SJSA1 (cell line): ENCODE measurements at places on chromosomes 6 and 20.
A peak's percentile ranks its signal among the peaks of the same experiment; 100 is the strongest.

GRCh38 chr6:7769702-7770101, 43.8 kb downstream of the BMP6 start:
- no peak for DNase-seq

DNA sequence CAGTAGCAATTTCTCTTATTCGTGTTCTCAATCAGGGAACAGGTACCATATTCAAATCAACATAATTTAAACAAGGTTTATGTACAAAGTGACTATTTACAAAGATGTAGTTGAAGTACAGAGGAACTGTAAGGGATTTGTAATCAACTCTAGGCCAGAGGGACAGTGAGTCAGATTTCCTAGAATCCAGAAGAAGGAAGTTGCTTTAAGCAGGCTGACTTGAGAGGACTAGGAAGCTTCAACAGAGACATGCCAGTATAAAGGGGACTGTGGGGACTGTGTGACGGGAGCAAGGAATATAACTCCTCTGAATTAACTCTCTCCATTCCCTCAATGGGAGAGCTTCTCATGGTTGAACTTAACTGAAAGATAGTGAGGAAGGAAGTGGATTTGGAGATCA, 427.4 kb upstream of the JAG1 start:
- no peak for DNase-seq

DNA sequence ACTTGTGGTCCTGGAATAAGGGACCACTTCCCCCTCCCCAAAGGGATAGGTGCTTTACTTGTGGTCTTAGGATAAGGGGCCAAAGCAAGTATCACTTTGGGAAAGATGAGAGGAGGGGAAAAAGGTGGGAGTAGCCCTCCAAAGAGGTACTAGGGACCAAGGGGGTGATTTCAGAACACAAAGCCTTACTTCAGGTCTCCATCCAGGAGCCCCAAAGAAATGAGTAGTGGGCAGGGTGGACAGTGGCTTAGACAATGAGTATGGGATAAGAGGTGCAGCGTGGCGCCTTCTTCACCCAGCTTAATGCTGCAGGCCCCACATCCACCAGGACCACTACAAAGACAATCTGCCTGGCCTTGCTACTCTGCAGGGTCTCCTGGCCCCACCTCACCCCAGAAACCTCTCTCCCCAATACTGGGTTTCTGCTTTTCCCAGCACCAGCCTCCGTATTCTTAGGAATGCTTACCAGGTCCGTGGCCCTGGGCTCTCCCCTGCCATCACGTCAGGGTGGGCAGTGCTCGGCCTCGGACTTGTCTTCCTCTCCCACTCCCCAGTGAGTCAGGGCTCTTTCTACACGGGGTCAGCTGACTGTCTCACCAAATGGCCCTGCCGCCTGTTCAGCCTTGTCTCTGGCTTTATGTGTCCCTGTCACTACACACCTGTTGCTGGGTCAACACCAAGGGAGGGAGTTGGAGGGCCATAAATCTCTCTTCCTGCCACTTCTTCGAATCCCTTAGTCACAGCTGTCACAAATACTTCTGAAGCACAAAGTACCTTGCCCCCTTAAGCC, 3.1 kb downstream of the NNAT start:
- DNase-seq: no peak

- no peak for DNase-seq
Measured at GRCh38 chr6:73857341-73857890, 161.4 kb downstream of the CD109 start.

GRCh38 chr20:41017448-41018042, 11.1 kb upstream of the TOP1 start:
- DNase-seq: no peak

DNA sequence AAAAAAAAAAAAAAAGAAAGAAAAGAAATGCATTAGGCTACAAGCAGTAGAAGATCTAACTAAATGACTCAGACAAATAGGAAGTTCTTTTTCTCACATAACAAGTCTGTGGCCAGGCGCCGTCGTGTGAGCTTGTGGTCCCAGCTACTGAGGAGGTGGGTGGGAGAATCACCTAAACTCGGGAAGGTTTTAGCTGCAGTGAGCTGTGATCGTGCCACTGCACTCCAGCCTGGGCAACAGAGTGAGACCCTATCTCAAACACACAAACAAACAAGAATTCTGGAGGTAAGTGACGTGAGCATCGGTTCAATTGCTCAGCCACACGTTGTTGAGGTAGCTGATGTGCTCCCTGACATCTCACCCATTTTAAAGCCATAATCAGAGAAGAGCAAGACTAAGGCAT, 37.9 kb upstream of the SLC23A2 start:
- no peak for DNase-seq

GRCh38 chr6:109300874-109301273, 81.4 kb downstream of the CD164 start:
- DNase-seq: no peak

DNA sequence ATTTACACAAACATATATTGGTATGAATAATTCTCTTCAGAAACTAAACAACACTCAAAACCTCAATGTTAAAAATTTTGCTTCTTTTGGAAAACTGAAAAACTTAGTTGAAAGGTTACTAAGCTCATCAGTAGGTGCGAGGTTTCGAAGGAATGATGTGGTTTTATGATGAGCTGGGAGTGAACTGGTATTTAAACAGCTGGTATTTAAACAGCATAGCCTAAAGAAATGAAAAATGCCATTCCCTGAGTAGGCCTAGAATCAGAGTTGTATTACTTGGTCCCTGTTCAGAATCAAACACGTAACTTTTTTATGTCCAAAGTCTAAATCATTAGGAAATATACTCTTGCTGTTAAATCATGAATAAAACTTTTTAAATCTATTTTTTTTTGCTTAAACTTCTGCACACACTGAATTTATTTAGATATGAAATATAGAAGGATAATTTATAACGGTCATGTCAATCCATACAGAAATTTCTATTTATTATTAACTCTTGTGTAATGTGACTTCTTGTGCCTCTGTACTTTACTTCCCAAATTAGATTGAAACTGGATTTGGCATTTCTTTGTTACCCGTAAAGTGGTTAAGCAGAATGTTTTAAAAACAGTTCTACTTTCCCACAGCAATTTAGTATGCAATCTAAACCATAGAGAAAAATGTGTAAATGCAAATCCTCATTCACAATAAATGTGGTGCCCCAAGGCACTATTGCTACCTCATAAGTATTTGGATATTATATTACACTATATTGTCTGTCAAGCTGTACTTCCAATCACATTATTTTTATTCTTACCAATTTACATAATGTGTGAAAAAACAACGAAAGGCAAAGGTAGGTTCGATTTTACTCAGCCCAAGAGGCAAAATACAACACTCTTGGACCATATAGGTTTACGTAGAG, 124.1 kb downstream of the HS3ST5 start:
- DNase-seq: no peak

DNA sequence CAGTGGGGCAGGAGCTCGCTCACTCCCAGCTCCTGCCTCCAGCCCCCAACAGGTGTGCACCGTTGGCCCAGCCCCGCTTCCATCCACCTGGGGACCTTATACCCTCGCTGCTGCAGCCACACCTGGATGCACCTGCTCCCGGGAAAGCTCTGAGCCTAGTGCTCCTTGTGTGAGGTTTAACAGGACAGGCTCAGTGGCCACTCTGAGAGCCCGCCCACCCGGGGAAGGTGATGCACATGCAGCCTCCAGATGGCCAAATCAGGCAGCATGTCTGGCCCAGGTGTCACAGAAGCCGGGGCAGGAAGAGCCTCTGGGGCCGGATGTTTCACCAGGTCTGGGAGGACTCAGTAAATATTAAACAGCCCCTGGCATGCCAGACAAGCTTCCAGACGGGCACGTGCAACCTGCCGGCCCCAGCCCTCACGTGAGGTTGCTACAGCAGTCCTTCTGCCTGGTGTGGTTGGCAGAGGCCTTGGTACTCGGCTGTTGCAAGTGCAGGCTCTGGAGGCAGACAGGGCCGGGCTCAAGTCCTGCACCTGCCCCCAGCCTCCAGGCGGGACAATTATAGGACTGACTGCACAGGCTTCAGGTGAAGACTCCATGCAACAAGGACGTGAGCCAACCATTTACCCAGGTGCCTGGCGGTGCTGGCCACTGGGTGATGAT, 66.9 kb downstream of the RIPOR3 start:
- no peak for DNase-seq

DNA sequence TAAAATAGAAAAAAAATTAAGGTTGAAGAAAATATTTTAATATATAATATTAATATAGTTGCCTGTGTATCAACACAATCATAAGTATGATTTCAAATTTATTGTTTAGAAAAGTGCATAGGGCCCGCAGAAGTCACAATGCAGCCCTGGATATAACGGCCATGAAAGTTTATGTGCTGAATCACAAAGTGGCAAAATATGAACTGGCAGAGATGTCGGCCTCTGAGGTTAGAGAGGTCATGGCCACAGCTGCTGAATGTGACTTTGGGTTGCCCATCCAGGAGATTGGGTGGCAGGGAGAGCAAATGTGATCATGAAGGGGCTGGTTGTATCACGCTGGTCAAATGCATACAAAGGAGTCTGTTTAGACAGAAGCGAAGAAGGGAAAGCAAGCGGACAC, 35.7 kb downstream of the COL11A2 start:
- DNase-seq: no peak

DNA sequence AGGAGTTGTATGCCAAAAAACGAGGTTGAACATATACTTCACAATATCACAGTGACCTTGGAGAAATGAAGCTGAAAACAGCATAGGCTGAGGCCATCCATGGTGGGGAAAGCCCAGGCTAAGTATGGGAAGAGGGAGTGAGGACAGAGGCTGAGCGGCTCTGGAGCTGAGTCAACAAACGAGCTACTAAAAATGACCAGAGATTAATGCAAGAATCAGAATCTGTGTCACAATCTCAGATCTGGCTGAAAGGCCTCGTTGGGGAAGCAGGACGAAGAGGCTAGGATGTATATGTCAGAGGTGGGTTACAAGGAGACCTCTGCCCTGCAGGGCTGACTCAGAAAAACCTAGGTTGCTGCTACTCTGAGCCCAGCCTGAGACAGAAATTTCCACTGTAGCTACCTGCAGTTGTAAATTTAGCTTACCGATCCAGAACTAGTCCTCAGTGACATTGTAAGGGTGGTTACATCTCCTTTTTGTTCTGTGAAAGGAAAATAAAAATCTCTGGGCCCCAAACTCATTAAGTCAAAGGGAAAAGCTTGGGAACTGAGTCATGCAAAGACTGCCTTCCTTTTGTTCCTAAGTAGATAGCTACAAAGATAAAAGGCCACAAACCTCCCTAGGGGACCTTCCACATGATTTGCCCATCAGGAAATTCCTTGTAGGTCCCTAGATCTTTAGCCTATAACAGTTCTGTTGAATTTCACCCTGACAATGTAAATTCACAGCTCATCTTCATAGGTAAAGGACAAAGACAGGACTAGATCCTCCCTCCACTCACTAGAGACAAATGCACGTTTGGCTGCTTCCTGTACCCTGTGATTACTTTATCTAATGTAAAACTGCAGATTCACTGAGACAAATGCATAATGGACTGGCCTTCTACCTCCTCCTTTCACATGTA, 8.5 kb upstream of the TUBB2A start:
- peak; percentile 81 for DNase-seq

GRCh38 chr20:33600414-33600813, 61.7 kb upstream of the C20orf144 start:
- DNase-seq: no peak

GRCh38 chr6:163814494-163815364, 400.2 kb downstream of the QKI start:
- no peak for DNase-seq
